ENCODE measurements at places on chromosomes 6 and 20.

- no peak for DNase-seq
Observed at GRCh38 chr6:142482249-142482648, 180.4 kb downstream of the ADGRG6 start.

- DNase-seq: no peak
Observed at GRCh38 chr6:130560231-130560630, 194.4 kb downstream of the TMEM200A start.

DNA sequence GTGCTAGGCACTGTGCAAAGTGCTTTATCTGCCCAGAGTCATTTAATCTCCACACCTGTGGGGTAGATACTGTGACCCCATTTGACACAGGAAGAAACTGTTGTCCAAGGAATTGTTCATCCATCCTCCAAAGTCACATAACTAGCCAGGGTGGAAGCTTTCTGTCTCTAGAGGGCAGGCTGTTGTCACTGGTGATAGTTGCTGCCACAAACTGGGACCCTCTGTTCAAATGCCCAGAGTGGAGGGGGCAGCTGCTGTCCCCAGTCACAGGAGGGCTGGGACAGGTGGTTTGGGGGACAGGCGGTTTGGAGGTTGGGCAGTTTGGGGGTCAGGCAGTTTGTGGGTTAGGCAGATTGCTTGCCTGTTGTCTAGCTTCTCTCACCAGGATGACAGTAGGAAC, 16.1 kb upstream of the TMEM242 start:
- DNase-seq: no peak

DNA sequence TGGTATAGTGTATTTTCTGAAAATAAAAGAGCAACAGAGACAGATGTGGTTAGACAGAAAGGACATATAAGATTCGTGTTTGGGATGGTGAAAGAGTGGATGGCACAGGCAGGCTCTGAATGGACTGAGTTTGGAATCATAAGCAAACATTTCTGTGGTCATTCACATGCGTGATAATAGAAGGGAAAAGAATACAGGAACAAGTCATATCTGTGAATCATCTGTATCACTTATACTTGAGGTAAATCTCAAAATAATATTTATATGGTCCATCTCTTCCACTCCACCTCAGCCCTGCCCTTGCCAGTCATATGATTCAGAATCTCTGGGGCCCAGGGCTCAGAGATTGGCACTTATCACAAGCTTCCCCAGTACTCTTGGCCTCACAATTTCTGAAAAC, 535.1 kb downstream of the BCKDHB start:
- DNase-seq: no peak

GRCh38 chr6:25388776-25389175, 109.6 kb downstream of the CARMIL1 start:
- DNase-seq: no peak
